Stimulated activated CD4-positive, alpha-beta T cell treated with anti-CD3 and anti-CD28 coated beads, Interleukin-15, amount 100 ng/mL, for 48 hours (primary cell): ENCODE measurements at places on chromosomes 6 and 20.

GRCh38 chr6:22473991-22474682, 95.2 kb upstream of the HDGFL1 start:
- no peak for DNase-seq

DNA sequence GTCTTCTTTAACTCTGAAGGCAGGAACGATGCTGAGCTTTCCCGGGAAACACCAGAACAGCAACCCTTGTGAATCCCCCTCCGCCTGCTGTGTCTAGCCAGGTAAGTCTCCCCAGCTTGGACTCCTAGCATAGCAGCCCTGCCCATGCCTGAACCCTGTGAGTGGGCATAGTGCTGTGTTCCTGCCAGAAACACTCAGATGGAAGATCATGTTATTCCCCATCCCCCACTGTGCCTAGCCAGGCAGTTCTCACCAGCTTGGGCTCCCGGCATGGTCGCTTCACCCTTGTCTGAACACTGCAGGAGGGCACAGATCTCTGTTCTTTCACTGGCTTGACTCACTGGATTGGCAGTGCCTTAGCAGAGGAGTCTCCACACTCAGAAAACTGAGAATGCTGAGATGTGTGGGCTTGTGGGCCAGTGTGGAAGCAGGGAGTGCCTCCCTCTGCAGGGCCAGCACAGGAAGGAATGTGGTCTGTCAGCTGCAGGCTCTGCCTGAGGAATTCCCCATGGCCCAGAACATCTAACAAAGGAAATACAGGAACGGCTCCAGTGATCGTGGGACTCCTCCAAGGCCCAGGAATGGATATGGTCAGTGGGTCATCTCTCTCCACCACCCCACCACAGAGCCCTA, 440.1 kb upstream of the ADGRB3 start:
- no peak for DNase-seq

DNA sequence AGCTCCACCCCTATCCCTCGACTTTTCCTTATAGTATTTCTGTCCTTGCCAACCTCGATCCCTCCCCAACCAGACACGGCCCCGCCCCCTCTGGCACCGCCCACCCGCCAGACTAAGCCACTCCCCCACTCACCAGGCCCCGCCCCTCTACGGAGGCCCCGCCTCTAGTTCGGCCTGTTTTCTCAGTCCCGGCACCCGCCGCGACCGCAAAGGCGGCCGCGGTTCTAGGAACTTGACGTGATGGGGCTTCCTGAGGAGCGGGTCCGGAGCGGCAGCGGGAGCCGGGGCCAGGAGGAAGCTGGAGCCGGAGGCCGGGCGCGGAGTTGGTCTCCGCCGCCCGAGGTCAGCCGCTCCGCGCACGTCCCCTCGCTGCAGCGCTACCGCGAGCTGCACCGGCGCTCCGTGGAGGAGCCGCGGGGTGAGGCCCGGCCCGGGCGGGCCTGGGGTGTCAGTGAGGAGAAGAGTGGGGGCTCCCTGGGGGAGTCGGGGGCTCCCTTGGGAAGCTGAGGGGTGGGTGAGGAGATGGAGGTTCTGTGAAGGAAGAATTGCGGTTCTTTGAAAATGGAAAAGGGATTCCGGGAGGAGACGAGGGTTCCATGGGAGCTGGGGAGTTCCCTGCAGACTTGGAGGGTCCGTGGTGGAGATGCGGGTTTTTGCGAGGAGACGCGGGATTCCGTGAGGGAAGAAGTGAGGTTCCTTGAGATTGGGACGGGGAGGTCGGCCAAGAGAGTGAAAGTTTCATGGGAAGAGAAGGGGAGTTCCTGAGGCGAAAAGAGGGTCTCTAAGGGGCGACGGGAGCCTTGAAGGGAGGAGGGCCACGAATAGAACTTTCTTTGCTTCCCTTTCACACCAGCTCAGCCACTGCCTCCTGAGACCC, at the start of gene ACSS2:
Gene ACSS2, plus strand, starts transcription at position 207 of the 877 bp plus-strand sequence. Its CDS starts 34 bp downstream, at position 241.
- peak; percentile 97 for DNase-seq

- no peak for DNase-seq
Observed at GRCh38 chr6:168884050-168884645, 369.5 kb downstream of the THBS2 start.

- DNase-seq: no peak
Observed at GRCh38 chr6:961407-961960, 268.5 kb upstream of the EXOC2 start.
